ENCODE measurements at places on chromosomes 16 and 17.

DNA sequence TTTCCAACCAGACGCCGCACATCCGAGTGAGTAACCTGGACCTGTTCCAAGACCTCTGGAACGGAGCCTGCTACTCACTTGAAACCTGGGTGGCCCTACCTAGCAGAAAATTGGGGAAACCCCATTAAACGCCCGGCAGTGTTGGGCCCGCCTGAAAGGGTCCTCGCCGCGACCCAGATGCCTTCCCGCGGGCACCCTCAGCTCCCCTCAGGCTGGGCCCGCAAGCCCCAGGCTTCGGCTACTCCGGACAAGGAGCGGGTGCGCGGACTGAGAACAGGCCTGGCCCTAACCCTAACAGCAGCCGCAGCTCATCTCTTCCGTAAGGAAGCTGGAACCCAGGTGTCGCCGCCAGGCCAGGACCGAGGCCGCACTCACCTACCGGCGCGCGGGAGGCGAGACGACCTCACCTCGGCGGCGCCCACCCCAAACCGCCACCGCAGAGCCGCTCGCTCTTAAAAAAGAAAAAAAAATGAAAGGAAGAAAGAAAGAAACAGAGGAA is 344 bp downstream of the PSME3IP1 start:
- no peak for DNase-seq

DNA sequence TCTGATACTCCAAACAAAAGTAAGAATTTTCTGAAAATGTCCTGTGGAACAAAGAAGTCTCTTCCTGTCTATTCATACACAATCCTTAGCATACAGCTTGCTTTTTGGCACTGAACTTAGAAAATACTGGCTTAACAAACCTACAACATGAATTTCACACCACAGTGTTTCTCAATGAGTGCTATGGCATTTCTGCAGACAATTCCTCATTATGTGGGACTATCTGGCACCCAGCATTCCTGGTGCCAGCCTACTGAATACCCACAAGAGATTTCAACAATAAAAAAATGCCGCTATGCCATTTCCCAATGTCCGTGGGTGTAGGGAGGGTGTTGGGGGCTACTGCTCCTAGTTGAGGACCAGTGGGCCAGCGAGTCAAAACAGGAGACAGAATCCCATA is 62.1 kb downstream of the ZNF652 start:
- DNase-seq: no peak

DNA sequence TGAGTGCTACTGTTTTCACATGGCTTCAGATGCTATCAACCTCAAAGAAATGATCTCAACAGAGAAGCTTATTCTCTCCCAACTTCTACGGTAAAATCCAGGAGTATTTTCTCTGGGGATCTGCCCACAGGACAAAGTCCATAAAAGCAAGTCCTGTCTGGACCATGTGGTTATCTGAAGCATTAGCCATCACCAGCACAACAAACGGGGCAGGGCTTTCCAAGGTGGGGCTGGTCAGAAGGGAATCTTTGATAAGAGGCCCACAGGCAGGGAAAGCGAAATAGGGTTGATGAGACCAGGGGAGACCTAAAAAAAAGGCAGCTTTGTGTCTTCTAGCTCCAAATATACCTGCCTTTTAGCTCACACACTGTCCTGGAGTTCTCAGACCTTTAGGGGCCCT is 38.7 kb upstream of the CACNG3 start:
- DNase-seq: no peak

DNA sequence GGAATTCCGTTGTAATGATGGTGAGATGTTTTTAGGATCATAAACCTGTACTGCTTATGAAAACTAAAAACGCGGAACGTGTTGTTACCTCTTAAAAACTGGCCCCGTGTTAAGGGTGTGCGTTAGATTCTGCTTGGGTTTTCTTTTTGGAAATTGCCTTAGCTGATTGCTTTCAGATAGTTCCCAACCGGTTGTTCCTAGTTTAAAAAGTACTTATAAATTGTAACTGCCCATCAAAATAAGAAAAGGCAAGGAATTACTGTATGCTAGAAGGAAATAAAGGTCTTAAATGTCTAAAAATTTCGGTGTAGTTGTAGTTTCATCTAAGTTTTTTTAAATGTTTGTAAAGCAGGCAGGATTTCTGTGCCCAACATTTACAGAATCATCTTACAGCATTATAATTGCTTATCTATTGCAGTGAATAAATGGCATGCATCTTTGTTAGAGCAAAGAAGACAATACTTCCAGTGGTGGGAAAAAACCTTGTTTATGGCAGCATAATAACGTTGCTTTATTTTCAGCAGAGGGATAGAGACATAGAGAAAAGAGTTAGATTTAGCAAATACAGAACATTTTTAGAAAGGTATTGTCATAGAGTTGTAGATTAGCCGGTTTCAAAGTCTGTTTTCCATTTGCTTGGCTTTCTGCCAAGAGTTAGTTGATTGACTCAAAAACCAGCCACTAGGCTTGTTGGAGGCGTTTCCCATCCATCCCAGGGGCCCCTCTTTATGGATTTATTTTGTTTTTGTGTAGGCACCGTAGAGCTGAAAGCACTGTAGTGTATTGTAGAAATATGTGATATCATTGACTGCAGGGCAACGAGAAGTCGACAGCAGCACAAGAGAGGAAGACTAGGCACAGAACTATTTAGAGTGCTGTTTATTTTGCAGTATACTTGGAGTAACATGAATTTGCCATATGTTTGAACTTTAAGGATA is 1.7 kb downstream of the PPM1D start:
- DNase-seq: peak; percentile 68

DNA sequence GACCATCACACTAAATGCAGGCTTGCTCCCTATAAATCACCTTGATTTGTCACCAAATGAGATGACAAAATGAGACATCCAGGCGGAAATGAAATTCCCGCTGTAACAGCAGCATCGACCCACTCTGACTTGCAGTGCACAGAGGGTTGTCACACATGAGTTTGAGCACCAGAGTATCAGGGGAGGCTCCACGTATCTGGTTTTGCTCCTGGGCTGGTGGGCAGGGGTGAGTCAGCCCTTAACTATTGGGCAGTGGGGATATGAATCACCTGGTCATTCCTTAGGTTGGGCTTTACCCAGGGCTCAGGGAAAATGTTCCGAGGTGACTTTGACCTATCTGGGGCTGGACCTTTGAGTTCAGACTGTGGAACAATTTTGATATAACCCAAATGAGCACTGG is 245.2 kb upstream of the CCL2 start:
- DNase-seq: no peak

GRCh38 chr17:79620207-79621038 is 9.6 kb upstream of the RBFOX3 start:
- DNase-seq: peak; percentile 38

- DNase-seq: peak; percentile 71
These were observed 113.5 kb upstream of the RPL38 start for GRCh38 chr17:74089869-74090464.

- DNase-seq: no peak
These were observed 546.4 kb upstream of the SALL1 start for GRCh38 chr16:51697454-51697853.

- no peak for DNase-seq
These were observed 24.8 kb downstream of the SLC38A10 start for GRCh38 chr17:81270279-81270678.

DNA sequence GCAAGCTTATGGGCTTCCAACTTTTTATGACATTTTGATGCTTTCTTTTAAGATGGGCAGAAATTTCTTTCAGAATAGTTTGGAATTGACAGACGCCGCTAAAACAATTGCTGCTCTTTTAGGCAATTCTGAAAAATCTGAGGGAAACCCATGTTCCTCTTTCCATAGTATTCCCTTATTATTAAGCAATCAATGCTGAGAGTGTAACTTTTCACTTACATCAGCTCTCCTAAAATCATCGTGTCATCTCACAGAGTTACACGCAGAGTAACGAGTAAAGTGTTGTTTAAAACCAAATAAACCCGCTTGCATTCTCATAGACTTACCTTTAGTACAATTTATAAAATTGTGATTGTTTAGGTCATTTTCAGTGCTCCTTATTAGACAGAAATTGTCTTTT is 150.6 kb downstream of the MAF start:
- DNase-seq: no peak

DNA sequence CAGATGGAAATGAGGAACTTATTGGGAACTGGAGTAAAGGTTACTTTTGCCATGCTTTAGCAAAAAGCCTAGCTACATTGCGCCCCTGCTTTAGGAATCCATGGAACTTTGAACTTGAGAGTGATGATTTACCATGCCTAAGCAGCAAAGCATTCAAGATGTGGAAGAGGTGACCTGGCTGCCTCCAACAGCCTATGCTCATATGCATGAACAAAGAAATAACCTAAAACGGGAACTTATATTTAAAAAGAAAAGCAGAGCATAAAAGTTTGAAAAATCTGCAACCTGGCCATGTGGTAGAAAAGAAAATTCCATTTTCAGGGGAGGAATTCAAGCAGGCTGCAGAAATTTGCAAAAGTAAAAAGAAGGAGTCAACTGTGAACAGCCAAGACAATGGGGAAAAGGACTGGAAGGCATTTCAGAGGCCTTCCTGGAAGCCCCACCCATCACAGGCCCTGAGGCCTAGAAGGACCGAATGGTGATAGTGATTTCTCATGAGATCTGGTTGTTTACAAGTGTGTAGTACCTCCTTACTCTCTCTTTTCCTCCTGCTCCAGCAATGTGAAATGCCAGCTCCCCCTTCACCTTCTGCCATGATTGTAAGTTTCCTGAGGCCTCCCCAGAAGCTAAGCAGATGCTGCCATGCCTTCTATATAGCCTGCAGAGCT is 48.7 kb downstream of the MRPS23 start:
- no peak for DNase-seq
